ENCODE measurements at places on chromosomes 1 and 21.

- DNase-seq, result no peak
Observed at GRCh38 chr1:47367651-47368050, 34.1 kb downstream of the CMPK1 start.

- no peak for DNase-seq
Observed at GRCh38 chr1:107532318-107532717, 391.5 kb downstream of the NTNG1 start.

- no peak for DNase-seq
Observed at GRCh38 chr1:154583773-154584172, 16.2 kb downstream of the CHRNB2 start.

GRCh38 chr1:30008372-30008997 is 714.9 kb downstream of the MATN1 start:
- DNase-seq, result no peak

DNA sequence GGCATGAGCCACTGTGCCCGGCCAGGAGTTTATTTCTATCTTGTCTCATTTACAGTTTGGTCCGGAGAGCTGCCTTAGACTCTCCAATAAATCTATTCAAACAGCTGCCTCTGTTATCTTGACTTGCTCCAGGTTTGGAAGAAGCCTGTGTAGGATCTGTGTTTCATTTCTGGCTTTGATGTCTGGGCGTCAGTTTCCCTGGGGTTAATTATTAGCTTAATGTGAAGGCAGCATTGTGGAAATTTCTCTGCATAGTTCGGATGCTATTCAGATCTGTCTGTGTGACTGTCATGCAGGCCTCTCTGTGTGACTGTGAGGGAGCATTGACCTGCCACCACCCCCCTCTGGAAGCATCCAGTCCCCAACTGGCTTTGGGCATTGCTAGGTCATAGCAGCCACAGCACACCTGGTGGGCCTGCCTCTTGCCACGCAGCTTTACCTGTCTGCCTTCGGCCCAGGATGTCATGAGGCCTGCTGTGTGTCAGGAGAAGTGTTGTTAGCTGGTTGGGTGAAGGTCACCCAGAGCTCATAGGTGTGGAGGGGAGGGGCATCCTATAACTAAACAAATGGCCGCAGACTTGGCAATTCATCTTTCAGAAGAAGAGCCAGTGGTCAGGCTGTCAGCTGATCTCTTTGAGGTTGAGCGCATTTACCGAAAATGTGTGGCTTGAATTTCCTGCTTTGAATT is 9.8 kb downstream of the IFNGR2 start:
- no peak for DNase-seq

GRCh38 chr1:53091841-53092645 is 30.0 kb downstream of the PODN start:
- no peak for DNase-seq

DNA sequence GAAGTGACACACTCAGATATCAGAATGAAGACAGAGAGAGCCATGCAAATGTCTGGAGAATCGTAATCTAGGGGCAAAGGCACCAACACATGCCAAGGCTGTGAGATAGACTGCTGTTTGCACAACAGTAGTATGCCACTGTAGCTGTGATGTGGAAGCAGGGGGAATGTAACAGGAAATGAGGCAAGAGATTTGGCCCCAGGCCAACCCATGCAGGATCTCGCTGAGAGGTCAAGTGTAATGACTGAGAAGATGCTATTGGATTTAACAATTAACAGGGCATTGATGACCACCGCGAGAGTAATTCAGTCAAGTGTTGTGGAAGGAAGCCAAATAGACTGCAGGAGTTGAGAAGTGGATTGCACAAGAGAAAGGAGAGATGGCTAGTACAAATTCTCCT is 107.3 kb upstream of the ST6GALNAC5 start:
- no peak for DNase-seq

All from HEK293T (cell line).